CD4-positive, CD25-positive, alpha-beta regulatory T cell (primary cell): ENCODE measurements at places on chromosomes 12 and 14. TPM values are rescaled to one million over a fixed set of nuclear protein-coding genes. Genes with fewer than 3 reads are reported as not detected.

The BHLHE41 gene
- not detected for total RNA-seq

The PFKM gene
- total RNA-seq: 13.6 TPM

The ANG gene
- total RNA-seq: 0.62 TPM

The VTI1B gene
- total RNA-seq: 46.0 TPM

The SYCP3 gene
- total RNA-seq: 0.27 TPM

The ITGB7 gene
- total RNA-seq: 297 TPM

The ASPG gene
- total RNA-seq: not detected

GRCh38 chr14:78666336-78667056, 496.3 kb downstream of the NRXN3 start:
- H3K36me3 ChIP-seq: no peaks in the 10 kb centered on the region
- no peaks in the 10 kb centered on the region for H3K27me3 ChIP-seq
- no peak overlapping the region for H3K27ac ChIP-seq
- no peak overlapping the region for H3K4me3 ChIP-seq
- no peak for DNase-seq

DNA sequence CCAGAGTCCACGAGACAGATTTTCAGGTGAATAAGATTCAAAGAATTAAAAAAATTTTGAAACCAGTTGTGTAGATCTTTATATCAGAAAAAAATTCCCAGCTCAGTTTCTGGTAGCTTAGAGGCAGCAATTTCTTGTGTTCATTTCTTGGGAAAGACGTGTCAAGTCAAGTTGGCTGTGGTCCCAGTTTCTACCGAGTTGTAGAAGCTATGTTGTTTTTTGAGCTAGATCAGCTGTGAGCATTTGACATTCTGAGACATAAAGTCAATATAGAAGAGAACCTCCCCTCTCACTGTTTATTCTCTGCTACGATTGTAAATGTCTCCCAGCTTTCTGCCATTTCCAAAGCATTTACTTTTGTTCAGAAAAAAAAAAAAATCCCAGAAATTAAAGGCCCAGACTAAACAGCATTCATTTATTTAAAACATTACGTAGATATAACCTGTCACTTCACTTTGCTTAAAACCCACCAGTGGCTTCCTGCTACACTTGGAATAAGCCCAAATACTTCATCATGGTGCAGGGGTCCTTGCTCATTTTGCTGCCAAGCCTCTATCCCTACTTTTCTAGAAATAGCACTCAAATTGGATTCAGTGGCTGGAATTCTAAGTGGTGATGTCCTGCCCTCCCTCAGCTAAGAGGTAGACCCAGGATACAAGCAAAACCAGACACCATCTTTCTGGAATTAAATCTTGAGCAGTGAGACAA, 20.6 kb upstream of the PYGL start:
- no peaks in the 10 kb centered on the region for H3K36me3 ChIP-seq
- H3K4me1 ChIP-seq: no peaks in the 10 kb centered on the region
- no peak for DNase-seq
- H3K4me3 ChIP-seq: no peak overlapping the region
- no peak overlapping the region for H3K27ac ChIP-seq

DNA sequence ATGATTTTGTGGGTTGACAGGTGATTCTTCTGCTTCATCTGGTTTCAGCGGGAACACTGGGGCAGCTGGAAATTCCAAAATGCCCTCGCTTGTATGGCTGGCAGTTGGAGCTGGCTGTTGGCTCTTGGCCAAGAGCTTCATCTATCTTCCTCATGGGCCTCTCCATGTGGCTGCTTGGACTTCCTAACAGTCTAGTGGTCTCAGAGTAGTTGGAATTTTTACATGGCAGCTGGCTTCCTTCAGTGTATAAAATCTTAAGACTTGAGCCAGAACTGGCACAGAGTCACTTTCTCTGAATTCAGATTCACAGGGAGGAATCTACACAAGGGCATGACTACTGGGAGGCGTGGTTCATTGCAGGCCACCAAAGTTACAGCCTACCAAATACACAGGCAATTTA, 204.9 kb upstream of the RMST start:
- H3K4me3 ChIP-seq: no peak overlapping the region
- no peaks in the 10 kb centered on the region for H3K36me3 ChIP-seq
- no peak for DNase-seq
- no peaks in the 10 kb centered on the region for H3K4me1 ChIP-seq

GRCh38 chr12:124002021-124002644, 29.1 kb downstream of the ZNF664 start:
- H3K36me3 ChIP-seq: peaks cover 32% of the 10 kb centered on the region
- H3K4me3 ChIP-seq: no peak overlapping the region
- DNase-seq: no peak
- H3K27ac ChIP-seq: no peak overlapping the region

- no peaks in the 10 kb centered on the region for H3K36me3 ChIP-seq
- no peak overlapping the region for H3K4me3 ChIP-seq
- H3K27ac ChIP-seq: no peak overlapping the region
- H3K27me3 ChIP-seq: peaks cover 10% of the 10 kb centered on the region
- H3K4me1 ChIP-seq: no peaks in the 10 kb centered on the region
Measured at GRCh38 chr14:58177125-58177524, 22.8 kb upstream of the ACTR10 start.

DNA sequence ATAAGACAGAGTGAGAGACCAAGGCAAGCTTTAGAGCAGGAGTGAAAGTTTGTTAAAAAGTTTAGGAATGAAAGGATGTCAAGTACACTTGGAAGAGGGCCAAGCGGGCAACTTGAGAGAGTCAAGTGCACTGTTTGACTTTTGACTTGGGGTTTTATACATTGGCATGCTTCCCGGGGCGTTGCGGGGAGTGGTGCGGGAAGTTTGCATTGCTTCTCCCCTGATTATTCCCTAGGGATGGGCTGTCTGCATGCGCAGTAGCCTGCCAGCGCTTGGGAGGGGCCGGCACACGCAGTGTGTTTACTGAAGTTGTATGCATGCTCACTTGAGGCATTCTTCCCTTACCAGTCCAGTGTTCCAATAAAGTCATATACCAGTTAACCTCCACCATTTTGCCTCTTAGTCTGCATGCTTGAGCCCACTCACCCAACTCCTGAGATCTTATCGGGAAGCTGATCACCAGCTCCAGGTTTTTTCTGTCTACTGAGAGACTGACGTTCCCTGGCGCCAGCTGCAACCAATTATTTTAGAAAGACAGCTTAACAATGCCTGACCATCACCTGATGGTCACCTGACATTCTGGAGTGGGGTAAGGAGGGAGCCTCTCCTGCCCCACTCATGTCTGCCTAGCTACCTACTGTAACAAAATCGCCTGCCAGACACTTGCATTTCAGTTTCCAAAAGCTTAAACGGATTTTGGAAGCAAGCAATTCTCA, 53.2 kb downstream of the DACT1 start:
- no peak for DNase-seq
- H3K27me3 ChIP-seq: peaks cover 2% of the 10 kb centered on the region
- no peak overlapping the region for H3K4me3 ChIP-seq
- no peak overlapping the region for H3K27ac ChIP-seq
- no peaks in the 10 kb centered on the region for H3K4me1 ChIP-seq

DNA sequence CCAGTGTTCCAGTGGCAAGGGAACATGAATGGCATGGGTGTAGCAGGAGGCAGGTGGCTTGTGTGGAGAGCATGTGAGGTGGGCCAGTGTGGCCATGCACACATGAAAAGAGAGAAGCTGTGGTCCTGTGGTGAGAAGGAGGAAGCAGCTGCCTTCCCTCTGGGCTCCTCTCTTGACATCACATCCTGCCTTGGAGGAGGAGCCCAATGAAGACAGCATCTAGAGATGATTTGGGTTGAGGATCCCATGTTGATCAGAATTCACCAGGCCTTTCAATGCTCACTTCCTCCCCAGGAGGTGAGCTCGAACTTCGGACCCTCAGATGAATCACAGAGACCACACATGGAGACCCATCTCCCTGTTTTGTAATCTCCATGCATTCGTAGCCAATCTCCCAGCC, 82.6 kb downstream of the LRRC74A start:
- no peaks in the 10 kb centered on the region for H3K36me3 ChIP-seq
- H3K4me3 ChIP-seq: peak overlapping the region; percentile 19
- DNase-seq: peak; percentile 84
- no peaks in the 10 kb centered on the region for H3K27me3 ChIP-seq

DNA sequence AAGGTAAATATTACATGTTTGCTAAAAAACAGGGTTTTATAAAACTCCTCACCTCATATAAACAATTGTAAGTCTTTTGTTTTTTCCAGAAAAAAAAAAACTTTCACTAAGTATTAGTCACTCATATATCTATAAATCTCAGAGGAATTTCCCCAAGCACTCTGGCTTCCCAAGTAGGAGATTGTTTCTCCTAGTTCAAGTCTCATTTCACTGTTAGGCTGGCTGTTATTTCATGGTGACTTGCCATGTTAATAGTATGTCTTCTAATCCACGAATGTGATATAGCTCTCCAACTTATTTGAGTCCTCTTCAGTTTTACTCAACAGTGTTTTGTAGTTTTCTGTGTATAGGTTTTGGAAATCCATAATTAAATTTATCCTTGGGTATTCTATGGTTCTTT, 61.6 kb downstream of the CAPZA3 start:
- no peaks in the 10 kb centered on the region for H3K36me3 ChIP-seq
- no peaks in the 10 kb centered on the region for H3K4me1 ChIP-seq
- no peak for DNase-seq
- no peak overlapping the region for H3K27ac ChIP-seq

- no peak overlapping the region for H3K27ac ChIP-seq
- no peaks in the 10 kb centered on the region for H3K4me1 ChIP-seq
- H3K36me3 ChIP-seq: no peaks in the 10 kb centered on the region
- H3K4me3 ChIP-seq: no peak overlapping the region
Measured at GRCh38 chr14:30211326-30211725, 283.7 kb upstream of the PRKD1 start.

- peaks cover 19% of the 10 kb centered on the region for H3K36me3 ChIP-seq
- H3K4me1 ChIP-seq: no peaks in the 10 kb centered on the region
- no peak for DNase-seq
- H3K4me3 ChIP-seq: no peak overlapping the region
Measured at GRCh38 chr14:96844857-96845570, 47.8 kb downstream of the VRK1 start.

DNA sequence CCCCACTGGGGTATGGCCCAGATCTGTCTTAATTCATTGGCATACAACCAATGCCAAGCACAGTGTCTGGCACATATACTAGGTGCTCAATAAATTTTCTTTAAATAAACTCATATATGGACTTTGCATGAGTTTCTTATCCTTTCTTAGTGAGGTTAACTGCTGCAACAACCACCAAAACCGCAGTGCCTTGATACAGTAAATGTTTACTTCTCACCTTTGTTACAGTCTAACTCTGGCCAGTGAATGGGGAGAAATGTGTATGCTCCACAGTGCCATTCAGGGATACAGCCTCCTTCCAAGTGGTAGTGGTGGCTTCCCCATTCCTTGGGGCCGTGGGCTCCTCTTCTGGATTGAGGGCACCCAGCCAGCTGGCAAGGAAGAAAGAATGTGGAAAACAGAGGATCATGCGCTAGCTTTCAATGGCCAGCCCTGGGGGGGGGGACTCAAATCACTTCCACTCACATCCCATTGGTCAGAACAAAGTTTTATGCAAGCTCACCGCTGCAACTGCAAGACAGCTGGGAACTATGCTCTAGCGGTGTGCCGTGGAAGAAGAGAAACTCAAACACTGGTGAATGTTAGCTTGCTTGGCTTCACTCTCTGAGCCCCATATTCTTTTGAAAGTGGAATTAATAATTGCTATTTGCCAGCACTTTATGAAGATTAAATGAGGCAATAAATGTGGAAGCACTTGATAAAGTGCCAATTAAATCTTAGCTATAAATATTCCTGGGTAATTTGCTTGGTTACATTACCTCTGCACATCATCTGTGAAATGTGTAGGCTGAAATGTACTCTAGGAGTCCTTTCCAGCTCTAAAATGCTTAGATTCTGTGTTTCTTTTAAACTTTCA, 51.0 kb upstream of the SOCS2 start:
- H3K27ac ChIP-seq: no peak overlapping the region
- no peak for DNase-seq
- no peaks in the 10 kb centered on the region for H3K4me1 ChIP-seq
- no peaks in the 10 kb centered on the region for H3K36me3 ChIP-seq

DNA sequence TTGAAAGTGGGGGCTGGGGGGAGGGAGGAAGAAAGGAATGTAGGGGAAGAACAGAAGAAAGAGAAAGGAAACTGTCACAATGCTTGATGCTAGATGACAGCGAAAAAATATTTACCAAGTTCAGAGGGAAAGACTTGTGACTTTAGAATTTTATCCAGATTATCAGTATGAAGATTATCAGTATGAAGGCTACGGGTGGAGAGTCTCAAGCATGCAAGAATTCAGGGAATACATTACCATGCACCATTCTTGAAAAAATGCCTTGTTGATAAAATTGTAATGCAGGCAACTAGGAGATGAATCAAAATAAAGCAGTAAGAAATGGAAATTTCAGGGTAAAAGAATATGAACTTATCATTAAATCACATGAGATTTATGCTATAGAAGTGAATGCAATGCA, 376.8 kb downstream of the PCNX1 start:
- H3K27me3 ChIP-seq: peaks cover 1% of the 10 kb centered on the region
- no peak overlapping the region for H3K4me3 ChIP-seq
- no peak for DNase-seq
